ENCODE measurements at places on chromosomes 13 and 19.

GRCh38 chr13:61040181-61040580, 375.5 kb downstream of the PCDH20 start:
- DNase-seq, result no peak

DNA sequence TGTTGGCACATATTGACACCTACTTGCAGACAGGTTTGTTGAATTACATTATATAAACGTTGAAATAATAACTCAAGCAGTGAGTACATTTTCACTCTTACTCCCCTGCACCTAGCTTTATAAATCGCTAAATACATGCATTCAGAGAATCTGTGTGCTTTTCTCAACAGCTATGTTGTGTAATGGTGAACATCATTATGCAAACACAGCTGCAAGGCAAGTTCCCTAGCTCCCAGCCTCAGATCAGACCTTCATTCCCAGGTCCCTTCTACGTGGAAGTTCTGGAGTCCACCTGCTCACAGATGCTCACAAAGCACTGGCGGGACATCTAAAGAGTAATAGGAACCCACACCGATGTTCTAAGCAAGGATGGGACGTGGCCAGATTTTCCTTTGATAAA, 86.8 kb upstream of the PEG3 start:
- DNase-seq, result no peak

GRCh38 chr13:50840284-50840683, 3.2 kb downstream of the DLEU7 start:
- DNase-seq, result no peak

- no peak for DNase-seq
Observed at GRCh38 chr13:73794755-73795154, 339.4 kb downstream of the KLF12 start.

- no peak for DNase-seq
Observed at GRCh38 chr19:44867578-44867977, 21.5 kb downstream of the NECTIN2 start.

DNA sequence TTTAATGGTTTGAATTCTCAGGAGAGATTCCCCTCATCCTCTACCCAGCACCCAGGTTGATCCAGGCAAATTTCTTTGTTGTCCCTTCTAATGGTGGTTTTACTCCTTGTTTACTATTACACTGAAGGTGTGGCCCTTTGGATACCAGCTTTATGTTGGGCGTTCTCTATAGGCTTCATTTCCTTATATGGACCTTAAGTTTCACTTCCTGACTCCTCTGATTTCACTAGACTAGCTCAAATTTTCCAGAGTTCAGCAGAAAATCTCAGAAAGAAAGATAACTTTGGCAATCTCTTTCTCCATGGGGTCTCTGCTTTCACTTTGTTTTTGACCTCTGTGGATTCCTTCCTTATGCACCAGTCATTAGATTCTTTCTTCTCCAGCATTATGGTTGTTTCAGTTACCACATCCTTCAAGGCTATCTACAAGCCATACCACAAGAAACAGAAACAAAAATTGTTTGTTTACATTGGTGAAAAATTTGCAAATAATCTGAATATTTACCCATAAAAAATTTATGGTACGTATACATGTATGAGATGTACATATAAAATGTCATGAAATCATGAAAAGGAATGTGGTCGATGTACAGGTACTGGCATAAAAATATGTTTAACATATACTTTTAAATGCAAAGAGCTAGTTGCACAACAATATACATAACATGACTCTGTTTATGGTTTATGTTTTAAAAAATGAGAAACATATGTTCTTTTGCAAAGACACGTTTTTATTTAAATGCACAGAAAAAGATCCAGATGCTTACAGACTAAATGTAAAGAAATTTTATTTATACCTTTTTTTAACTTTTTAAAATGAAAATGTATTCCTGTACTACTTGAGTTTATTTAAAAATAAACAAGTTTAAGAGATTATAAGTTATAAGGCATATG, 212.6 kb downstream of the LACC1 start:
- no peak for DNase-seq

DNA sequence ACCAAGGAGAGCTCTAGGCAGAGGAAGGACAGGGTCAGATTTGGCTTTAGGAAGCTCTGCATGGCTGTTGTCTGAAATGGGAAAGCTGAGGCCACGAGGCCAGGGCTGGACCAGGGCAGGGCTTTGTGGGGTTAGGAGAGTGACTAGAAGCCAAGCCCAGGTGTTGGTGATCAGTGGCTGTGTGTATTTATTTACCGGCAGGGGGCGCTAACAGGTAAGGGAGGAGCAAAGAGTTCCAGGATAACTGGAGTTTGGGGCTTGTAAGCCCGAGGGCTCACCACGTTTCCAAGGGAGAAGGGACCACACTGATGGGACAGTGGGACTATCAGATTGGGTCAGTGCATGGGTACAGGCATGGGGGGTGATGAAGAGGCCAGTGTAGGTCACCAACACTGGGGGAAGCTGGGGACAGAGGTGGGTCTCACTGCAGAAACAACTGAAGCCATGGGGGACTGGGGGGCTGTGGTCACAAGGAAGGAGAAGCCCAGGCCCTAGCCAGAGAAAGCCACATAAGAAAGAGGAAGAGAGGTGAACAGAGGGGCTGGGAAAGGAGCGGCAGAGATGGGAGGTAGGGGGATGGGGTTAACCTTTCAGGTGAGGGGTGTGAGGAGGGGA, 3.9 kb downstream of the TMEM147 start:
- peak; percentile 29 for DNase-seq

- no peak for DNase-seq
Observed at GRCh38 chr13:101301053-101301452, 115.3 kb downstream of the NALCN start.

GRCh38 chr13:90680826-90681225, 666.7 kb upstream of the MIR17HG start:
- no peak for DNase-seq

DNA sequence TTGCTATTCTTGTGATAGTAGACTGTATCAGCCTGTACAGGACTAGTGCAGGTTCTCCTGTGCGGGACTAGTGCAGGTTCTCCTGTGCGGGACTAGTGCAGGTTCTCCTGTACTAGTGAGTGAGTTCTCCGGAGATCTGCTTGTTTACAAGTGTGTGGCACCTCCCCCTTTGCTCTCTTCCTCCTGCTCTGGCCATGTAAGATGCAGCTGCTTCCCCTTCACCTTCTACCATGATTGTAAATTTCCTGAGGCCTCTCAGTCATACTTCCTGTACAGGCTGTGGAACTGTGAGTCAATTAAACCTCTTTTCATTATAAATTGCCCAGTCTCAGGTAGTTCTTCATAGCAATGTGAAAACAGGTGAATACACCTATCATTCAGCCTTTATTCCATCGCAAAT, 289.6 kb downstream of the TEX29 start:
- peak; percentile 77 for DNase-seq

GRCh38 chr13:29713839-29714238, 118.4 kb upstream of the SLC7A1 start:
- DNase-seq, result no peak

DNA sequence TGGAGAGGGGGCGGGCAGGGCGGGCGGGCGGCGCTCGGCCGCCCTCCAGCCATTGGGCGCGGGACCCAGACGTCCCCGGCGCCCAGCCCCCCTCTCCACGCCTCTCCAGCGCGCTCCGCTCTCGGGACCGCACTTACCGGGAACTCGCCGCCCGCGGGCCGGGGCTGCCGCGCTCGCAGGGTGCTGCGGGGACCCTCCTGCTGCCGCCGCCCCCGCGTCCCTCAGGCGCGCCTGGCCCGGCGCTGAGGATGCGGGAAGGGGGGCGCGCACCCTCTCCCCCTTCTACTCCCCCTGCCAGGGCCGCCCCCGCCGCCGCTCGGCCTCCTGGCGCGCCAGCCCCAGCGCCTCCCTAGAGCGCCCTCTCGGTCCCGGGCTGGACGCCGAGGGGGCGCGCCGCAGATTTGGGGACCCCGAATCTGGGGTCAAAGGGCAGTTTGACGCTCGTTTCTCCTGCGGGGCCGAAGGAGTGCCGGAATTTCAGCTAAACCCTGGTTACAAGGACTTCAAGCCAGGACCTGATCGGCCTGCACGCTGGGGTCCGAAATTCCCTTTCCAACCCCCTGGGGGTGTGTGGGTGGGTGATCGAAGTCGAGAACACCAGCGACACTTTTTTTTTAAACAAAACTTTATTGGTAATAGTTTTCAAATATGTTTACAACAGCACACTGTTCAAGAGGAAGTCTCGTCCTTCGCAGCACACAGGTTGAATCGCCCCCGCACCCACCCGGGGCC, 696 bp upstream of the SAMD1 start:
- DNase-seq, result peak; percentile 80

GRCh38 chr13:50519866-50520265, 323.6 kb downstream of the DLEU7 start:
- DNase-seq, result no peak

DNA sequence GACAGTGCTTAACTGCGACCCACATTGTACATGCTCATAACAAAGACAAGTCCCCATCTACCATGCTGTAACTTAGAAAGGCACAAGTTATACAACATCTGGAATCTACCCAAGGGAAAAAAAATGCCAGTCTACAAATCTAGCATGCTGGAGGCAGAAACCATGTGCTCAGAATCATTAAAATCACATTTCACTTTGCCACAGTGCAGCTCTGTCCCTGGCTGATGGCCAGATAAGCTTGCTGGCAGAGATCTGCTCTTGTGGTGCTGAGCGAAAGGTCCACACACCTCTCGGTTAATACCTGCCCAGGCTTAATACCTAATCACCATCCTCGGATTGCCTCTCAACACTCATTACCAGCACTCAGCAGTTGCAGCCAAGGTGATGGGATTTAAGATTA, 74.1 kb upstream of the UQCRFS1 start:
- DNase-seq, result no peak

GRCh38 chr13:27309401-27309958, 38.9 kb downstream of the RASL11A start:
- DNase-seq, result no peak

- no peak for DNase-seq
Observed at GRCh38 chr19:46772170-46773017, 16.0 kb downstream of the SLC1A5 start.

Data from NCI-H510A treated with DMSO at 0.1 percent for 48 hours (cell line).